RPMI7951 (cell line): ENCODE measurements at places on chromosomes 7 and 10.
A peak's percentile ranks its signal among the peaks of the same experiment; 100 is the strongest.

DNA sequence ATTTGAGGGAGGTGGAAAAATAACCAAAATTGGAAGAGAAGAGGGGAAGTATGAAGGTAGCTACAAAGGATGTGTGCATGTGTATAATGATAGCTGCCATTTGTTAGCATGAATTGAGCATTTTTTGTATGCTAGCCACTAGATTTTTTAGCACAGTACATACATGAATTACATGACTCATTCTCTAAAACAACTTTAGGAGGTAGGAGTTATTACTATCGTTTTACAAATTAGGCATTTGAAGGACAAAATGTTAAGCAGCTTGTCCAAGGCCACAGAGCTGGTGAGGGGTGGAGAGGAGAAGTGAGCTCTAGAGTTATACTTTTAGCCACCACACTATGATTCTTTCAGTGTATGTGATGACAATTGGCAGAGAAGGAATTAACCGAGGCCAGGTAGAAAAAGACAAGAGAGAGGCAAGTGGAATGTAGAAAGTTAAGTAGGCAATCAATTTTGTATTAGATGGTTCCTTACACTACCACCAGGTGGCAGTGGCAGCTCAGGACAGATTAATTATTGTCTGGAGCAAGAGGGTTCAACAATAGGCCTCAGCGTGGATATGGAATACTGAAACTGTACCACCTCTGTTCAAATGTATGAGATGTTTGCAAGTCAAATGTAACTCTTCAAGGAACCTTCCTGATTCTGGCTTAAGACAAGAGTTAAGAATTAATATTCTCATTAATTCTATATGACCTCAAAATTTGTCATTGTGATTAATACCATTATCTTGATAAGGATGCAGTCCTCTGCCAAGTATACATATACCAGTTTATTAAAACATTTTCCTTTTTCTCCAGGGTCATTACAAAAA, 128.0 kb downstream of the MBL2 start:
- peak; percentile 44 for DNase-seq

DNA sequence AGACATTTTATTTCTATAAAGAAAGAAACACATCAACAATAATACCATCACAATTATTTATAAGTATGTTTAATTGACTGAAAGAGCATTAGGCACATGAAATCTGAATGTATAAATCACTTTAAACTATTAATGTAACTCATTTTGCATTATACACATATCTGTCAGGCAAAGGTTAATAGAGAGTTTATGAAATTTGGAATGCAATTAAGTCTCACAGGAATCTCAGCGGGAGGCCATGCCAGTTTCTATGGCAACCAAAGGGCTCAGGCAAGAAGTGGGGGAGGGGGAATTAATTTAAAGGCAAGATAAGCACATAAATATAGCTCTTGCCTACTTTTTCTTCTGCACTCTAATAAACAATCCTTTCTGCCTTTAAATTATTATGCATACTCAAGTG, 152.6 kb downstream of the SLC16A9 start:
- DNase-seq: no peak

GRCh38 chr7:123355576-123356190, 155.9 kb upstream of the SLC13A1 start:
- peak; percentile 1 for DNase-seq

DNA sequence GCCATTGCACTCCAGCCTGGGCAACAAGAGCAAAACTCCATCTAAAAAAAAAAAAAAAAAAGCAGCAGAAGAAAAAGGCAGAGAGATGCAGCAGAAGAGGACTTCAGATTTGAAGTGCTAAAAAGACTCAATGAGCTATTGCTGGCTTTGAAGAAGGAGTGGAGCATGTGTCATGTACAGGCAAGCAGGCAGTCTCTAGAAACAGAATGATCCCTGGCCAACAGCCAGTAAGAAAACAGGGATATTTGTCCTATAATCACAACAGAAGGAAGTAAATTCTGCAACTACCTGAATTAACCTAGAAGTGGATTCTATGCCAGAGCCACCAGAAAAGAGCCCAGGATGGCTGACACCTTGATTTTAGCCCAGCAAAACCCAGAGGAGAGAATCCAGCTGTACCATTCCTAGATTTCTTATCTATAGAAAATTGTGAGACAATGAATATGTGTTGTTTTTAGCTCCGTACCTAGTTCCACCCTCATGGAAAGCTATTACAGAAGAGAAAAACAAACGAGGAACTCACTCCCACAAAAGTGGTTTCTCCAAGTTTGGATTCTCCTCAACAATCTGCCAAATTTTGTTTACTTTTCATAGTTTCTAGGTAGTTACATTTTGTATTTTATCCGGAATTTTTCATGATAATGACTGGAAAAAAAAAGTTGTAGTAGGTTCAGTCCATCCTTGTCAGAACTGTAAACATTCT, 198.2 kb upstream of the GNAI1 start:
- DNase-seq: no peak

DNA sequence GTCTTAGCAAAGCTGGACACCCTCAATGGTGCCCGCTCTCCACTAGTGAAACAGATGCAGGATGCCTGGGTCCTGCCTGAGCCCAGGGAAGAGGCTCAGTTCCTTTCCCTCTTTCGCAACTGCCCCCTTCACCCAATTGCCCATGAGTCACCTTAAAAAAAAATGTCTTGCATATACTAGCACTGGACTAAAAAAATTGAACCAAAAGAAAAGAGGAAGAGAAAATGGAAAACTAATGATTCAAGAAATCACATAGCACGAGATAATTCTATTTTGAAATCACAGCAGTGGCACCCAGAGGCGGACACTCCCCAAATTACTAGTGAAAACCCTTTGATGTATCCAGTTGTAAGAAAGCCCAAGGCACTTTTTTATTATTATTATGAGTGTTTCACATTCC, 972.5 kb downstream of the LRMDA start:
- peak; percentile 48 for DNase-seq

GRCh38 chr10:90718182-90718581, 139.7 kb downstream of the HTR7 start:
- DNase-seq: peak; percentile 29

DNA sequence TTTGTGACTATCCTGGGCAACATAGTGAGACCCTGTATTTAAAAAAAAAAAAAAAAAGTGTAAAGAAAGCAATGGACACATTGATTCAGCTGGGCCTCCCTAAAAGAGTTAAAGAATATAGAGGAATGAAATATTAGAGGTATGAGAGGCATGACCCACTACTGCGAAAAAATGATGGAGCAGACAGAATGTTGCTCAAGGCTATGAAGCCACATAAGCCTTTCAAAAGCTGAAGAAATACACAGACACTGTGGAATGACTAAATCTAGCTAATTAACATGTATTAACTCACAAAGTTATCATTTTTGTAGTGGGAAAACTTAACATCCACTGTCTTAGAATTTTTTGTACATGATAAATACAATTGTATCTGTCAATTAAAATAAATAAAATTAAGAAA, 107.3 kb downstream of the HGF start:
- peak; percentile 35 for DNase-seq

DNA sequence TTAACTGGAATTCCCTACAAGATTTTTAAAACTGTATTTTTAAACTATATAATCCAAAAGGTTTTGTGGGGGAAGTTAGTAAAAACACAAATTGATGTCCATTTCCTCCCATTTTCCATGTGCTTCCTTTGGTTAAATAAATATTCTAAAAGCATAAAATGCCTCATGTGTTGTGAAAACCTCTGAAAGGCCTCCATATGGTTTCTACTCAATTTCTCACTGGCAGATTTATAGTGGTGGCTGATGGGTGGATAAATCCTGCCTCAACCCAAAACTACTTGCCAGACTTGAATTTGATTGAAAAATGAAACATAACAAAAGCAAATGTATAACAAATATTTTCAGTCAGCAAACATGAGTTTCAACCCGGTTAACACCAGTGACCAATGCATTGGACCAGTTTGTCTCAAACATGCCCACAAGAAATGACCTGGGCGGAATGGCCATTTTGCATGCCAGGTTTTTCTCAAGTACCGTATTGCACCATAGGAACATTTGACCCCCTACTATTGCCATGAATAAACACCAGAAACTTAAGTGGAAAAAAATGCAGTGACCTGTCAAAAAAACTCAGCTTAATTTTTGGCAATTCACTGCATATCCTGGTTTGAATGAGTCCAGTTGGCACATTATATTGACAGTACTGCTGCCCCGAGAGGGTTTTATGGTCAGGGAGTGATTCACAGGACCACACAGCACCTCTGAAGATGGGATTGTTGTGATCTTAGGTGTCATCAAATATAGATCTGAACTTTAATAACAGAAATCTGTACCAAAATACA, 454.6 kb upstream of the ANKRD30A start:
- DNase-seq: peak; percentile 45

DNA sequence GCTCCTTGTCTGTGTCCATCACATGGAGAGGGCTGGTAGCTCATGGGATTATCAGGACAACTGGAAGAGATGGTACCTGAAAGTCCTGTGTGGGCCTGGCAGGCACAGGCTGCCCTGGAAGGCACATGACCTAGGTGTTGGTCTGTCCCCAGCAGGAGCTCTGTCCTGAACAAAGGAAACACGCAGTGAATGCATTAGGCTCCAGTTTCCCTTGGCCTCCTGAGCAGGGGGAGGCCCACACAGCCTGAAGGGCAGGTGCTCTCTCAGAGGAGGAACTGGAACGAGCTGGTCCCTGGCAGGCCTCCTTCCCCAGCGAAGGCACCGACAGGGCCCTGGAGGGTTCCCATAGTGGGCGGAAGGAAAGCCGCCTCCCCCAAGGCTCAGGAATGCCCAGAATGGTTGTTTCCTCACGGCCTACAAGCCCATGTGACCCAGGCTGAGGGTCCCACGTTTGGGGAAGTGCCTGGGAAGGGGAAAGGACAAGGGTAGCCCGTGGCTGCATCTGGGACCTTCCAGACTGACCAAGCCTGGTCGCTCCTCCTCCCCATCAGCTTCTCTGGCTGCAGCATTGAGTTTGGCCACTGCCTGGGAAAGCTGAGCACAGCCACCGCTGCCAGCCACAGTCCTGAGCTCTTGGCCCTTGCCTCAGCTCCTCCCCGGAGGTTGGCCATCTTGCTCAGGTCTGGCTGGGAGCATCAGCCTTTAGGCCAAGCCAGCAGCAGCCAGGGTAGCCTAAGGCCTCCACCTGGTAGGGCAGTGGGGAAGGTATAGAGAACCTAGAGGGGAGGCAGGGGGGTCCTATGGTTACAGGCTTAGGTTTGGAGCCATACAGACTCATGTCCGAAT, 21.8 kb downstream of the CXCL12 start:
- no peak for DNase-seq

- no peak for DNase-seq
Observed at GRCh38 chr10:71712170-71712569, 7.4 kb downstream of the C10orf105 start.
